ENCODE measurements at places on chromosomes 7 and 10. TPM values are rescaled to one million over a fixed set of nuclear protein-coding genes. Genes with fewer than 3 reads are reported as not detected.
A peak's percentile ranks its signal among the peaks of the same experiment; 100 is the strongest.

- peaks cover 31% of the 10 kb centered on the region for H3K36me3 ChIP-seq
- H3K4me1 ChIP-seq = peaks cover 26% of the 10 kb centered on the region
- no peak overlapping the region for H3K4me3 ChIP-seq
- peak overlapping the region; percentile 70 for H3K27ac ChIP-seq
These were observed 121.2 kb downstream of the UBE2H start for GRCh38 chr7:129831424-129832058.

Gene GPR158
- not detected for total RNA-seq

Gene TUBAL3
- total RNA-seq = not detected

- no peak for DNase-seq
- H3K4me1 ChIP-seq = no peaks in the 10 kb centered on the region
- no peak overlapping the region for H3K4me3 ChIP-seq
- no peaks in the 10 kb centered on the region for H3K27me3 ChIP-seq
These were observed 15.9 kb downstream of the GUSB start for GRCh38 chr7:65966146-65966545.

Gene PHKG1
- 211 TPM for total RNA-seq

DNA sequence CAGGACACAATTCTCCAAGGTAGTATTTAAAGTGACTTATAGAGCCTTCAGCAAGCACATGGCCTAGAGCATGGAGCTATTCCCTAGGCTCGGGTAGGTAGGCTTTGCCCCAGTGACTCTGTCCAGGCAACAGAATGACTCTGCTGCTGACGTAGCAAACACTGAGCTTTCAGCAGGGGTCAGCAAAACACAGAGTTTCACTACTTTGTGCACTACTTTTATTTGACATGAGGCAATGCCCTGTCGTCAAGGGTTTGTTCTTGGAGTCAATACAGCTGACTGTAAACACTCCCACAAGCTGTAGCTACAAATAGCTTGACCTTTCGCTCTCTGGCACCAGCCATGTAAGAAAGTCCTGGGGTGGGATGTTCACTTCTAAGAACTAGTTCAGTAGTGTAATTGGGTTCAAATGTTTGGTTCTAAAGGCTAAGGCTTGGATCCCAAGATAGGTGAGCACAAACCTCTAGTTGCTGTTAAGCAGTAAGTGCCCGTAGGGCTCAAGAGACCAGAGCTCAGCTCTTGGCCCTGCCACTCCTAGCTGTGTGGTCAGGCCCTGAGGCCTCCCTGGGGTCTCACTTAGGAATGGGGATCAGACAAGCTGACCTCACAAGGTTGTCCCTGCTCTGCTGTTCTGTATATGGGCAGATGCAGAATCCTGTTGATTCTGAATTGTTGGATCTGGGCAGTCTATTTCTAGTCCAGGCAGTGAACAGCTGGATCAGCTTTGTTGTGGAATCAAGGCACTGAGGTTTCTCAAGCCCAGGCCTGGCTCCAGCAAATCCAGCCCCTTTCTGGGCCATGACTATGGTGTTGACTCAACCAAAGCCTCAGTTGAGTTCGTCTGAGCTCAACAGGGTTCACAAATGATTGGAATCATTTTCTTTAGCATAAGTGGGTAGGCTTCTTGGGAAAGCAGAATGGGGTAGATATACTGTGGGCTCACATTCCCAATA, 10.7 kb downstream of the NODAL start:
- H3K4me1 ChIP-seq = peaks cover 68% of the 10 kb centered on the region
- no peaks in the 10 kb centered on the region for H3K27me3 ChIP-seq
- no peak overlapping the region for H3K4me3 ChIP-seq
- H3K27ac ChIP-seq = peak overlapping the region; percentile 87

Data from gastrocnemius medialis (tissue), 4 donors.